ENCODE measurements at places on chromosomes 1 and 21. TPM values are rescaled to one million over a fixed set of nuclear protein-coding genes. Genes with fewer than 3 reads are reported as not detected.

The GIPC2 gene
- 0.05 TPM for total RNA-seq

The DNALI1 gene
- total RNA-seq, result 0.02 TPM

The CCDC17 gene
- total RNA-seq, result 0.21 TPM

The IVL gene
- 0.09 TPM for total RNA-seq

The CFAP45 gene
- total RNA-seq, result 0.75 TPM
